HepG2 (cell line): ENCODE measurements at places on chromosomes 4 and X. TPM values are rescaled to one million over a fixed set of nuclear protein-coding genes. Genes with fewer than 3 reads are reported as not detected.
A peak's percentile ranks its signal among the peaks of the same experiment; 100 is the strongest.

- no peak for DNase-seq
Measured at GRCh38 chr4:7828011-7828720, 111.5 kb downstream of the AFAP1 start.

The PDGFRA gene
- 0.04 TPM in 1 of 2 replicates, not detected in the other for total RNA-seq

DNA sequence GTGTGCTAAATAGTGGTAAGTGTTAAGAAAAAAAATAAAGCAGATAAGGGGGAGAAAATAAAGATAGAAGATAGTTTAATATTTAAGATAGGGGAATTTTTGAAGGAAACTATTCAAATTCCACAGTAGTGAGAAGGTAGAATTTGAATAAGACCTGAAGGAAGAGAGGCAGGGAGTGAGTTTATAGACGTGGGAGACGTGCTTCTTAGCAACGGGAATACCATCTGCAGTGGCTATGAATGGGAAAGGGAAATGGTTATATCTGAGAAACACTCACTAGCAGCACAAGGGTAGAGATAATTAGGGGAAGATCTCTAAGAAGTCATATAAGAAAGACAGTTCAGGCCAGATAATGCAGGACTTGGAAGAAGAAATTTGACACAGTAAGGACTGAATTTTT is 854.5 kb upstream of the EPHA5 start:
- DNase-seq: no peak

The CPE gene
- 94.9 and 268 TPM in 2 replicates for total RNA-seq

The CXCL6 gene
- total RNA-seq: not detected in 2 replicates

The COX7B2 gene
- not detected in 2 replicates for total RNA-seq

GRCh38 chr4:135605076-135605475 is 1403.5 kb upstream of the PABPC4L start:
- no peak for DNase-seq

DNA sequence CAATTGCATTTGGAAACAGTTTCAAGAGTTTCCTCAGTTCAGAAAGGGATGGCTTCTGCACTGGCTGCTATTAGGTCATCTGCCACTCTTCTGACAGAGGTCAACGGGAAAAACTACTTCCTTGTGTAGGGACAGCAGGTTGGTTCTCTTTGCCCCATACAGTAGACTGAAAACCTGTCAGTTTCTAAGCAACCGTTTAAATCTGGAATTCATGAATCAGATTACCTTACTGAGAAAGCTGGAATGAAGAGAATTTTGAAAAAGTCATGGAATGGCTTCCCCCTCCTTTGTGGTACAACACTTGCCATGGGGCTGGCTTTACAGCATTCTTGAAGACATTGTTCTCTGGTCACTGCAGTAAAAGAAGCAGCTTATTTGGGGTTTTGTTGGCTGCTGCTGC is 240.3 kb downstream of the IL1RAPL2 start:
- DNase-seq: no peak

- no peak for DNase-seq
Measured at GRCh38 chrX:53265771-53266574, 15.4 kb downstream of the IQSEC2 start.

DNA sequence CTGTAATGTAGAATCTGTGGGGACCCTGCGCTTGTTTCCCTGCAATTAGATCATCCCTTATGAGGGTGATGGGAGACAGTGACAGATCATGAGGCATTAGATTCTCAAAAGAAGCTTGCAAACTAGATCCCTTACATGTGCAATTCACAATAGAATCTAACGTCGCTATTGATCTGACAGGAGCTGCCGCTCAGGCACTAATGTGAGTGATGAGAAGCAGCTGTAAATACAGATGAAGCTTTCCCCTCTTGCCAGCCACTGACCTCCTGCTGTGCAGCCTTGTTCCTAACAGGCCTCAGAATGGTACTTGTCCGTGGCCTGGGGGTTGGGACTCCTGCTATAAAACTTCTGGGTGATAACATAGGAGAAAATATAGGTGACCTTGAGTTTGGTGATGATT is 1076.8 kb downstream of the PDHA2 start:
- no peak for DNase-seq

- DNase-seq: no peak
Measured at GRCh38 chr4:187362937-187363857, 632.4 kb upstream of the ZFP42 start.

The CABS1 gene
- total RNA-seq: not detected in 2 replicates

The MAGEA8 gene
- 0.11 TPM in 1 of 2 replicates, not detected in the other for total RNA-seq

GRCh38 chrX:2388669-2389068 is 112.1 kb downstream of the DHRSX start:
- no peak for DNase-seq

DNA sequence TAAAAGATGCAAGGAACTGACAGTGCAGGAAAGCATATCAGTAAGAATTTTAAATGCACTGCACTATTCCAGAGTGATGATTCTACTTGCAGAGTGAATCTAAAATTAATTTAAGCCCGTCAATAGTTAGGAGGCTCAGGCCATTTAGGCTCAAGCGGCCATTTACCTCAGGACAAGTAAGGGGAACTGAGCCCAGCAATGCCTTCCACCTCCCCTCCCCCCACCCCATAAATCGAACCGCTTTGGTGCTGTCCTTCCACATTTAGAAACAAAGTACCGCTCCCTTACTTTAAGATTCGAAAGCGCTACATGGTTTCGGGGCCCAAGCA is 665 bp downstream of the RBM41 start:
- DNase-seq: no peak

The RTL5 gene
- not detected in 2 replicates for total RNA-seq

The UGT2A1 gene
- total RNA-seq: not detected in 2 replicates

The ZAR1 gene
- total RNA-seq: not detected in 2 replicates

The UNC5C gene
- total RNA-seq: not detected in 2 replicates

DNA sequence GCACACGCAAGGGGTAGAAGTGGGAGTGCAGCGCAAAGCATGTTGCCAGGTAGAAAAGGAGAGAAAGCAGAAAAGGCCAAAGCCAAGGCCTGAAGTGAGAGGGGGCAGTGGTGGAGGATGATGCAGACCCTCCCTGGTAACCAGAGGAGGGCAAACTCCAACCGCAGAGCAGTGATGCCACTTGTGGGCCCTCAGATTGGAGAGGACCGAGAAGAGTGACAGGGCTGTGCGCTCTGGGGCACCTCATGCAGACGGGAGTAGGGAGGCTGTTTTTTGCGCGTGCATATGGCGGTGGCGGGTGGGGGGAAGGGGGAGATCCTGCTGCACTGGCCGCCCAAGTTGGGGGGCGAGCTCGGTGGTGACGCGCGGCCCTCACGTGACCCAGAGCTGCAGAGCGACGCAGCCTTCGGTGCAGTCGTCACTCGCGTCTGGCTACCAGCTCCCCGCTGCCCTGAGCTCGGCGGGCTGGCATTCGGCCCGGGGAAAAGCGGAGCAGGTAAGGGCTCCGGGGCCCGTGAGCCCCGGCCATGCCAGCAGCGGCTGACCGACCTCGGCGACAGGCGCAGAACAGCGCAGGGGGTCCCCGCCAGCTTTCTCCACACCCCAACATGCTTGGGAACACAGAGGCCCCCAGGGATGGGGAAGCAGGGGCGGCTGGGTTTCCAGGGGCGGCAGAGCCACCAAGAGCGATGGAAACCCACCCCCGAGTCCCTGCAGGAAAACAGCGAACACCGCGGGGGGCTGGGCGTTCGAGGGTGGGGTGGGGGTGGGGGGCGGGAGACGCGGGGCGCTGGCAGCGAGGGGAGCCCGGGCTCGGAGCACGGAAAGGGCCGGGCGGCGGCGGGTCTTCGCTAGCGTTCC is at the start of gene BEX3:
Gene BEX3, plus strand, starts transcription at position 421 of the 861 bp plus-strand sequence. CDS start 984 bp downstream, outside the sequence.
- peak; percentile 24 for DNase-seq

DNA sequence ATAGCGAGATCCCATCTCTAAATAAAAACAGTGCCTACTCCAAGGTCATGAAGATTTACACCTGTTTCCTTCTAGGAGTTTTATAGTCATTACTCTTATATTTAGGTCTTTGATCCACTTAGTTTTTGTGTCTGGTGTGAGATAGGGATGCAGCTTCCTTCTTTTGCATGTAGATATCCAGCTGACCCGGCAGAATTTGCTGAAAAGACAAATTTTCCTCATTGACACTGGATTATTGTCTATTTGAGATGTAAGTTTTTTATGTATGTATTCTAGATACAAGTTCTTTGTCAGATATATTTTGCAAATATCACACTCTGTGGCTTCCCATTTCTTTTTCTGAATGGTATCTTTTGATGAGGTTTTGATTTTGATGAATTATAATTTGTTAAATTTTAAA is 85.4 kb downstream of the RFC1 start:
- no peak for DNase-seq

DNA sequence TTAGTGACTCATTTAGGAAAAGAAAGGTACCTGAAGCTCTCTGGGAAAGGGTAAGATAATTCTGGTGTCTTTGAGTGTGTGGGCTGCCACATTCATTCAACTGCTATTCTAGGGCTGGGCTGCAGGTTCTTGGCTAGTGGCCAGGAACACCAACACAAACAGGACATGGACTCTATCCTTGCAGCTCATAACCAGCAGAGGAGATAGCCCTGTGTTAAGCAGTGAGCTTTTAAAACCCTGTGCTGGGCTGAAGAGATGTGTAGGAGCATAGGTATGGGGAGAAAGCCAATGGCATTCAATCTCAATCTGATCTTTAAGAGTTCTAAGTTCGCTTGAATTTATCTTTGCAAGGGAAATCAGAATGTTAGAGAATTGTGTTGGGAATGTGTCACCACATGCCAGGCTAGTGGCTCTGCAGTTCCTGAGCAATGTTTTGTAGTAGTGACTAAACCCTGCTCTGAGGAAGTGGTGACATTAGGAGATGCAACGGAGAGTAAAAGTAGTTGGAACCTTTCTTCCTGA is 39.2 kb downstream of the SGMS2 start:
- peak; percentile 52 for DNase-seq

- DNase-seq: no peak
Measured at GRCh38 chr4:138567696-138568095, 325.5 kb upstream of the SLC7A11 start.

DNA sequence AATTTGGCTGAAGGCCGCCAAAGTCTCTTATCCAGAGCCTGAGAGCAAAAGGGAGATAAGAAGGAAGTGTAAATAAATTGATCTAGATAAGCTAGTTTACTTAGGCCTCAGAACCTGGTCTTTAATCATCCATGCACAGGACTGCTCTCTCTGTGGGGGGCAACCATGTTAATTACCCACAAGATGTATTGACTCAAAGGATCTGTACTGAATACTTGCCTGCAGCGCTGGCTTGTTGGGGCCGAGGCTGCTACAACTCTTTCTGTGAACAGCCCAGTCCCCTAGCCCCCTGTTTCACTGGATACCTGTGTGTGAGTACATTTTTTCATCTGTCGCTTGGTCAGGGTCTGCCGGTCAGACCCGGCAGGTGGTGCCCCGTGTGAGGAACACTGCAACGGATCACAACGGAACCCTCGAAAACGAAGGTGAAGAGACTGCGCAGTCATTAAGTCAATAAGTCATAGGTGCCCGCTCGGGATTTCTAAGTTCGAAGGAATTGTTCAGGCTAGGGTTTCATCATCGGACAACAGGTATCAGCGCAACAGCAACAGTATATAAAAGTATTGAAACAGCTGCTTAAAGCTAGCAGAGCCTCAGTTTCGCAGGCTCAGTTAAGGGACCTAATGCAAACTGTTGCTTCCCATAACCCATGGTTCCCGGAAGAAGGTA is 8.3 kb downstream of the MAGEA11 start:
- peak; percentile 43 for DNase-seq

DNA sequence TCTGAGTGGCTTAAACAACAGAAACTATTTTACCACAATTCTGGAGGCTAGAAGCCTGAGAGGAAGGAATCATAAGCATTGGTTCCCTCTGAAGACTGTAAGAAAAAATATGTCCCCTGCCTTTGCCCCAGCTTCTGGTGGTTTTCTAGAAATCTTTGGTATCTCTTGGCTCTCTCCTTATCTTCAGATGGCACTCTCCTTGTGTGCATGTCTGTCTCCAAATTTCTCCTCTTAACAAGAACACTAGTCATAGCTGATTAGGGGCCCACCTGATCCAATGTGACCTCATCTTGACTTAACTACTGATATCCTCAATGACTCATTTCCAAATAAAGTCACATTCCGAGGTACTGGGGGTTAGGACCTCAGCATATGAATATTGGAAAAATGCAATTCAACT is 635.0 kb upstream of the NR3C2 start:
- DNase-seq: no peak

GRCh38 chr4:8817813-8818062 is 53.9 kb downstream of the HMX1 start:
- no peak for DNase-seq

The PNMA6A gene
- total RNA-seq: 0.08 and 0.11 TPM in 2 replicates

The CCDC110 gene
- total RNA-seq: not detected in 2 replicates

DNA sequence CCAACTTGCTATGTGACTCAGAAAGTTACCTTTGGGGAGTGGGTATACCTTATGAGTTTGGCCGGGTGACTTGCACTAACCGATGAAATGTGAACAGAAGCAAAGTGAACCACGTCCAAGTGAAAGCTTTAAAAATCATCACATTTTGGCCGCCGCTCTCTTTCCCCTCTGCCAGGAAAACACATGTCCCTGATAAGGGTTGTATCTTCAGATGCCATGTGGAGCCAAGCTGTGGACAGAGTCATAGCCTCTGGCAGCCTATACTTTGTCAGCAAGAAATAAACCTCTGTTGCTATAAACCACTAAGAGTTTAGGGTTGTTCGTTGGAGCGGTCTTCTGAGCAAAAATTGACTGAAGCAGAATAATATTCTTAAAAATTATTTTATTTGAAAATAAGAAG is 92.3 kb downstream of the PRDM5 start:
- no peak for DNase-seq

The PIR gene
- total RNA-seq: 38.0 and 53.3 TPM in 2 replicates

GRCh38 chr4:39319676-39320075 is 46.5 kb downstream of the RFC1 start:
- DNase-seq: peak; percentile 38

DNA sequence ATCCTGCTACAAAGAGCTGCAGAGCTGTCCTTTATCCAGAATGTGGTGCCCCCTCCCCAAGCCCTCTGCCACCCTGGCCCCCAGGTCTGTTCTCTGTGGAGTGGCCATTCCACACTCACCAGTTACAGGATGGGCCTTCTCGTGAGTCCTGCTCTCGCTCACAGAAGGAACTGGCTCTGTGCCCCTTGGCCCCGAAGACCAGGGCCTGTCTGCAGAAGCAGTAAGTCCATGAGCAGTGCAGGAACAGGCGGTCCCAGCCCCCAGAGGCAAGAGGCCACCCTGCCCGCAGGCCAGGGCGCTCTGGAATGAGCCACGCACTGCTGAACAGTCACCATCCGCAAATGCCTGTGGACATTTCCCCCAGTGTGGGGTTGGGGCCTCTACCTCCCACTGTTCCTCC is 92.2 kb downstream of the DCTD start:
- DNase-seq: no peak

GRCh38 chr4:39655211-39655610 is 16.5 kb upstream of the SMIM14 start:
- no peak for DNase-seq
